ENCODE measurements at places on chromosomes 1 and 21.

GRCh38 chr1:215487466-215487865 lies 79.6 kb upstream of the KCTD3 start:
- DNase-seq: no peak

DNA sequence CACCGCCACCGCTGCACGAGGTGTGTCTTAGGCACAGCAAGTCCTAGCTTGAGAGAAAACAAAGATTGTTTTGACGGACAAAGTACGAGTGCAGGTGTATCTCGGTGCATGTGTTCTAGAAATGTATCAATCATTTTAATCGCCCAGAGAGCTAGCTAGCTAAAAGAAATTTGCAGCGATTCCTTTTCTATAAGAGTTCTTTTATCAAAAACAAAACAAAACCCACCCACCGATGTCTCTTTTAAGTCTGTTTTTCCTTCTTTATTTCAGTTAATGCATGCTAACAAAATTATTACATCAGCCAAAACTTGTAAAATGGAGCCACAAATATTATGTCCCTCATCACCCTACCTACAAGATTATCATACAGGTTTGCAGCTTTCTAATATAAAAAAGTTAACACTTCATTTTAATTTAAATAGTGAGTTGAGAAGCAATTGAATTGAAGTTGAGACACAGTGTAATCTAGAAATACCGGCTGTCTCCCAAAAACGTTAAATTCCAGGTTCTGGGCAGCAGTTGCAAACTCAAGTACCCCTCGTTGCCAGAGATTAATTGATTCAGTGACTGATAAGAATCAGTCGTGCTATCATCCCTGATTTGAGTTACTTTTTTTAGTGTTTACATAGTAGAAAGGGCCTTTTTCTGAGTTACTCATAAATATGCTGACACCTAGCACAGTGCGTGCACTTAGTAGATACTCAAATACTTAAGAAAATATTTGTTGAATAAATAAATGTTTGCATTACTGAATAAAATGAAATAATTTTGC lies 1.5 kb upstream of the SYDE2 start:
- no peak for DNase-seq

- DNase-seq: no peak
These were observed 297.6 kb downstream of the DISC1 start for GRCh38 chr1:231924180-231924579.

GRCh38 chr1:30196872-30197638 lies 526.3 kb downstream of the MATN1 start:
- DNase-seq: no peak

GRCh38 chr1:27413004-27413403 lies 20.6 kb downstream of the GPR3 start:
- no peak for DNase-seq

DNA sequence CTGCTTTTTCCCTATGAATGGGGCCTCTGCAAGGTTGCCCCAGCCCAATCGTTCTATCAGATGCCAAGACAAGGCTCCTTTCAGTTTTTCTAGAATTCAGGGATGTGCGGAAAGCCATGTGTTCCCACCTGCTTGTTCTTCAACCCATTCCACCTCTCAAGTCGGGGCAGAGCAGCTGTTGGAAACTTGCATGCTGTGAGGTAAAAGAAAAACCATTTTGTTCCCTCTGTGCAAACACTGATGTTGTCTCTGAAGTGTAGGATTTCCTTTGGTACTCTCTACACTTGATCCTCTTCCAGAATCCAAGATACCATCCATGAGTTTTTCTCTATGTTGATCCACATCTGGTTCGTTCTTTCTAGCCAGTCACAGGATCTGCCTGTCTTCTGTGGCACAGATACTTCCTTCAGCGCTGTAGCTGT lies 7.3 kb downstream of the IER5 start:
- no peak for DNase-seq

- DNase-seq: no peak
These were observed 71.6 kb downstream of the TRIM33 start for GRCh38 chr1:114439369-114439768.

- DNase-seq: no peak
These were observed 844 bp upstream of the MEAF6 start for GRCh38 chr1:37515185-37516034.

GRCh38 chr1:91798740-91799139 lies 87.2 kb downstream of the TGFBR3 start:
- no peak for DNase-seq

DNA sequence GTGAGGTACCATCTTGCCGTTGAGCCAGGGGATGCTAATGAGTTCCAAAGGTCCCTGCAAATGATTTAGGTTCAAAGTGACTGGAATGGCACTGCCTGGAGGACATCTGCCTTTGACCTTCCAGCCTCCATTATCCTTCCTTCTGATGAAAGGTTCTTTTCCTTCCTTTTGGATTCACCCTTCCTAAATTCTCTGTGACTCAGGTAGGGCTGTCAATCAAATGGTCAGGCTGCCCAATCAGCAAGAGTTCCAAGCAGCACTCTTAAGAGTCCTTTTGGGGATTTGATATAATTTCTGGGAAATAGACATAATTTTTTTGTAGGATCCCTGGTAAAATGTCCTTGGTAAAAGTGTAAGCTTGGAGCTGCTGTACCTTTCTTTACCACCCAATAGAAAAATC lies 58.8 kb upstream of the LMO4 start:
- DNase-seq: no peak

GRCh38 chr1:26112407-26112775 lies 767 bp downstream of the PDIK1L start:
- DNase-seq: no peak

DNA sequence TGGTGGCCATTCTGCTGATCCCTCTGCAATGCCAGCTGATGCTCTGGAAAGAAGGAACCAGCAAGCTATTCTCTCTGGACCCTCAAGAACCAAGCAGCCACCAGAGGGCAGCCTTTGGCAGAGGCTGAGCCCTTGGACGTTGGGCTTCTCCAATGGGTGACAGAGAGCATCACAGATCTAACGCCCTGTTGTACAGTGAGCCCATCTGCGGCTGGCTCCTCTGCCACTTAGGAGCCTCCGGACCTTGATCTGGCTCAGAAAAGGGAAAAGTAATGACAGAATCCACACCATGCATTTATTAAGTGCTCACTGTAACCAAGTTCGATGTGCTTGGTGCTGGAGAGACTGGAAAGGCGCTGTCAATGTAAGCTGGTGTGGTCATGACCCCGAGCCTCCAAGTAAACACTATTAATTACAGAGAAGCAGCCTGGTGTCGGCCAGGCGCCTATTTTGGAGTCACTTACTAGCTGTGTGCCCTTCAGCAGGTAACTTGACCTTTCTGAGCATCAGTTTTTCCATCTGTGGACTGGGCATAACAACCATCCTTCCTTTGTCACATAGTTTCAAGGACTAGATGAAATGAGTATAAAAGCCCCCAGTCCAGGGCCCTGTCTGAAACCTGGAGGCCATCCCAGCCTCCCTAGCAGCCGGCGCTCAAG lies 34.9 kb downstream of the ECE1 start:
- DNase-seq: peak; percentile 89

DNA sequence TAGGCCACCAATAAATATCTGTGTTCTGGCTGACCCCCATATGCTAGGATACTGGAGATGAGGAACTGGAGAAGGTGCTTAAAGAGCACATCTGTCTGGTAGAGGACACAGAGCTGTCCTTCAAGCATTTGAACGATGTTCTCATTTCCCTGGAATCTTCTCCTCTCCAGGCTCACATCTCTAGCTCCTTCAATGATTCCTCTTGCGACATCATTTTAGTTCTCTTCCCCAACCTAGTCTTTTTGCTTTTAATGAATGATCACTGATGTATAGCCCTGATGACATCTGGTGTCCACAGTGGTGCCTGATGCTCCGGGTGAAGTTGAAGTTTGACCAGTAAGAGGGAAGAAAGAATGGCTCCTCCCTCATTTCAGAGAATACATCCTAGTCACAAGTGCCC lies 80.8 kb upstream of the UBE2U start:
- peak; percentile 31 for DNase-seq

GRCh38 chr1:60071296-60071695 lies 2.3 kb downstream of the C1orf87 start:
- DNase-seq: no peak

DNA sequence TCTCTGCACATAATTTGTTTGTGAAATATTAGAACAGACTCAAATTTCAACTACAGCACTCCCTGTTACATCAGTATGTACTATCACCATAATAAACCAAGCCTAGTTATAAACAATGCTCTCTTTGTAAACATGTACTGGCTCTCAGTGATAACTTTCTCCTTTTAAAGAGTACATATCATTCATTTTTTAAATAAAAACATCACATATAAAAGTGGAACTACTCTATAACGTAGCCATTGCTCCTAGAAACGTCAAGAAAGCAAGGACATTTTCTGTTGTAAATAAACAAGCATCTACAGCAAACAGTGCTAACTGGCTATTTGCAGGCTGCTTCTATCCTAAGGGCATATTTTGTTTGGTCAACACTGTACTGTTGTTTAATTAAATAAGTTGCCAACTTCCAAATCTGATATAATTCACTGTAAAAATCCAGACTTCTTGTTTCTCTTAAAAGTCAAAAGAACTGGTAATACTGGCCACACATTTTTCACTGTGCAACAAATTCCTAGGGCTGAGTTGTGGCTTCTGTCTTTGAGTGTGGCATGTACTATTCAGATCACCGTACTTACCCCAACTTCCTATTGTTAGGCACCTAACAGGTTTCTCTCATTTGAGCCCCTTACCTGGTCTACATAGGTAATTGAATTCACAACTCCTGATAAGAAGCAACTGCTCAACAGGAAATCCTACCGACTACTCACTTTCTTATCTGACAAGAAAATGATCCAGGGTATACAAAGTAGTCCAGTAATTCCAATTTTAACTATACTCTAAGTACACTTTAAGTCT lies 111.9 kb downstream of the DENND1B start:
- DNase-seq: no peak

DNA sequence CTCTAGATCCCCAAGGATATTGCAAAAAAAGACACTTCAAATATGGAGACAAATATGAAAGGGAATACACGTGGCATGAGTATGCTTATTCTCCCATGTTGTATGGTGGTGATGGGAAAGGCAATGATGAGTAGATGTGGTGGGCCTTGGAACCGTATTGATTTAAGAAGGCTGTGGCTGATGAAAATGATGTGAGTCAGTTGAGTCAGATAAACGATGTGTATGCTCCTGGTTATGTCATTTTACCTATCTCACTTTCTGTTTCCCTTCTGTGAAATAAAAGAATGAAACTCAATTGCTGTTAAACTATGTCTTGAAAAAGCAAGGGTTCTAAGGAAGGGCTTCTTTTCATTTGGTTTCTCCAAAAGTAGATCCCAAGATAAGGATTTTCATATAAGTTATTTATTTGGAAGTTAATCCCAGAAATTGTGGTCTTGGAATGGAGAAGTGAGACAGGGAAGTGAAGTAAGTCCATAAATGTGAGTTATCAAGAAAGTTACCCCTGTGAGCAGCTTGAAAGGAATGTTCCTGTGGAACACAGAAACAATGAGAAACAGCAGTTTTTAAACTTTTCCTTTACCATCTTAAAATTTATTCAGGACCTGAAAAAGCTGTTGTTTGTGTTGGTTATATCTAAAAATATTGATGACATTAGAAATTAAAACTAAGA lies 292.0 kb downstream of the DUSP10 start:
- DNase-seq: peak; percentile 35

- no peak for DNase-seq
These were observed 134.6 kb downstream of the NPHP4 start for GRCh38 chr1:5857508-5858090.

GRCh38 chr21:45299026-45299863 lies 11.6 kb upstream of the POFUT2 start:
- DNase-seq: no peak

- peak; percentile 26 for DNase-seq
These were observed 68.5 kb upstream of the GADD45A start for GRCh38 chr1:67616394-67616985.

DNA sequence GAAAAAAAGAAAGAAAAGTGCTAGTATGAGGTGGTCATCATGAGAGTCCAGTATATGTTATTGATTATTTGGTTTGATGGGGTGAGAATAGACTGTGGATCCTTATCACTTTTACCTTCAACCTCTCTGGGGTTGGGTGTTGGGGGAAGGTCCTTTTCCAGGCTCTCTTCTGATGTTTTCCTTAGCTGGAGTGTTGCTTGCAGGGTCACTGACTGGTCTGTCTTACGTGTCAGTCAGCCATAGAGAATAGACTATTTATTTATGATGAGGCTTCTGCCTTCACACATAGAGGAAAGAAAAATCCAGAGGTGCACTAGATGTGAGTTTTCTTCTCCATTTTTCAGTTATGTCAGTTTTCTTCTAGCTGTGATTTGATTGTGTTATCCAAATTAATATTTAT lies 36.5 kb downstream of the MAP3K21 start:
- no peak for DNase-seq

GRCh38 chr21:14688412-14688811 lies 142.3 kb upstream of the SAMSN1 start:
- DNase-seq: no peak

DNA sequence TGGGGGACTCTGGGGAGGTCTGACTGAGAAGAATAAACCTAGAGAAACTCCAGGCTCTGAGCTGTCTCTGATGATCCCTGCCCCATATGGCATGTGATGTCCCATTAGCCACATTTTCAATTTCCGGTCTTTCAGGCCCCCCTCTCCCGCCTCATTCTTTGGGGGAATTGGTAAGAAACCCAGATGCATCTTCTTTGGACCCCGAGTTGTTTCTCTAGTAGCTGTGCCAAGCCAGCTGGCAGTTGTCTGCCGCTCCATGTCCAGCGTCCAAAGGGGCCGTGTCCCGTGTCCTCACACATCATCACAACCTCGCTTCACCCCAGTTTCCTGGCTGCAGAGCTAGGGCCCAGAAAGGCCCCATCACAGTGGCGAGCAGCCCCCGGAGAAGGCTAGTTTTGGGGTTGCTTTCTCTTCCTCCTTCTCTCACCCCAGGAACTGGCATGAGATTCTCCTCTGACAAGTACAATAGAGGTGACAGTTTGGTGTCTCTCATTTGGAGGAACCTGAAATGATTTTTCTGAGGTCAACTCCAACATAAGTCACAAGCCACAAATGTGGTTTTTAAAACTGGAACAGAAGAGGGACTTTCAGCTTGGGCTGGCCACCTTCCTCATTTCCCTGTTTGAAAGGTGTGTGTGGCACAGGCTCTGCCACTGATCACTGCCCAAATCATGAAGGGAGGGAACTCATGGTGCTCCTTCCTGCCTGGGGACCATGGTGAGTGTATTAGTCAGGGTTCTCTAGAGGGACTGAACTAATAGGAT lies 6.4 kb upstream of the GPR157 start:
- DNase-seq: no peak

GRCh38 chr1:39666772-39667171 lies 5.1 kb downstream of the NT5C1A start:
- no peak for DNase-seq

Measured in GM03348 (cell line).